Aorta (tissue), 5 donors: ENCODE measurements at places on chromosomes 3 and 15. TPM values are rescaled to one million over a fixed set of nuclear protein-coding genes. Genes with fewer than 3 reads are reported as not detected.

DNA sequence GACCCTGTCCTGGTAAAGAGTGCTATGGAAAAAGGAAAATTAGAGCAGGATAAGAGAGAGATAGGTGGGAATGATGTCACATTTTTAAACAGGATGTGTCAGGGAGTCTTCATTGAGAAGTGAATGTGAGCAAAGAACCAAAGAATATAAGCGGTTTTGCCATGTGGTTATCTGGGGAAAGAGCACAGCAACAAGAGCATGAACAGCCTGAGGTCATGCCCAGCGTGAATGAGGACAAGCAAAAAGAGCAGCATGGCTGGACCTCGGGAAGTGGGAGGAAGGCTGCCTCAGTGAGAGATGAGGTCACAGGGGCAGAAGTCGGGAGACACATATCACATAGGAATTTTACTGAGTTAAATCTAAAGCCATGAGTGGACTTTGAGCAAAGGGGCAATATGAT is 82.8 kb upstream of the HES1 start:
- no peak for DNase-seq

DNA sequence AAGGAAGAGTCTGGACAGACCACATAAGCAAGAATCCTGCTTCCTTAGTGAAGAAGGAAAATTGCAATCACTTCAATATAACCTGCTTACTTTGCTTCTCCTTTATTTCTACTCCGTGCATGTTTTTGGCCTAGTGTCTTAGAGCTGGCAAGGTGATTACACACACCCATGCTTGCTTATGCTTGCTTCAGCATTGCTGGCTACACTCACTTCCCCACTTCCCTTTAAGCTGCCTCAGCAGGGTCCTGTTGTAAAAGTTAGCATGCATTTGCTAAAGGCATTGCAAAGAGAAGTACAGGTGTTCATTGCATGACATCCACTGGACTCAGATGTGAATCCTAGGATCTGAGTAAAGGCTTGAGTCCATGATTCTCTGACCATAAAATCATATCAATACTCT is 47.5 kb upstream of the STT3B start:
- DNase-seq: no peak

GRCh38 chr15:31525988-31526665 is 199.5 kb downstream of the KLF13 start:
- no peak for DNase-seq

The OCA2 gene
- 4.0 TPM for total RNA-seq

The PRC1 gene
- 7.7 TPM for total RNA-seq
